ENCODE measurements at places on chromosomes 4 and X.
A peak's percentile ranks its signal among the peaks of the same experiment; 100 is the strongest.

DNA sequence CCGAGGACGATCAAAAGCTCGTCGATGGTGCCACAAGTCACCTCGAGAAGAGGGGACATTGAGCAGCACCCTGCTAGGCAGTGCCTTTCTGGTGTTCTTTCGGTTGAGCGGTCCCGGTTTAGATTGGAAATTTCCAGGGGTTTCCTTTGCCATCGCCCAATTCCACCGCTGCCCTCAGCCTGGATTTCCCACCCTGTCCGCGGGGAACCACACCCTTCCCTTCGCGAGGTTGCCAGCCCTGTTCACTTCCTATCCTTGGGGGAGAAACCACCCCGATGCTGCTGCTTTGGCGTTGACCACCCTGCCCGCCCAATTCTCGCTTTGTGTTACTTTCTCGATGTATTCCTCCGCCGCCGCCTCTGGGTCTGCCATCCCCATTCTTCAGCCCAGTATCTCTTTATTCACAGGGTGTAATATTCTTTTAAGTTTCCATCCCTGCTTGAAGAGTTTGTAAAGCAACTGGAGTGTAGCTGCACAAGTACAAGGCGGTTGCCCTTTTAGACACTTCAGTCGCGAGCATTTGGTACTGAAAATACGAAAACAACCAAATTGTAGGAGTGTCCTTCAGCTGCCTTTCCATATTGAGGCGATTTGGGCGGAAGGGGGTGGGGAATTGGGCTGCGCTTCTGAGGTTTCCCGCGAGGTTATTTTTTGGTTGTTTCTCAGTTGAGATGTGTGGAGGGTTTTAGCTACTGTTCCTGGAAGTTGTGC lies 1.1 kb downstream of the OGT start:
- DNase-seq = peak; percentile 80

DNA sequence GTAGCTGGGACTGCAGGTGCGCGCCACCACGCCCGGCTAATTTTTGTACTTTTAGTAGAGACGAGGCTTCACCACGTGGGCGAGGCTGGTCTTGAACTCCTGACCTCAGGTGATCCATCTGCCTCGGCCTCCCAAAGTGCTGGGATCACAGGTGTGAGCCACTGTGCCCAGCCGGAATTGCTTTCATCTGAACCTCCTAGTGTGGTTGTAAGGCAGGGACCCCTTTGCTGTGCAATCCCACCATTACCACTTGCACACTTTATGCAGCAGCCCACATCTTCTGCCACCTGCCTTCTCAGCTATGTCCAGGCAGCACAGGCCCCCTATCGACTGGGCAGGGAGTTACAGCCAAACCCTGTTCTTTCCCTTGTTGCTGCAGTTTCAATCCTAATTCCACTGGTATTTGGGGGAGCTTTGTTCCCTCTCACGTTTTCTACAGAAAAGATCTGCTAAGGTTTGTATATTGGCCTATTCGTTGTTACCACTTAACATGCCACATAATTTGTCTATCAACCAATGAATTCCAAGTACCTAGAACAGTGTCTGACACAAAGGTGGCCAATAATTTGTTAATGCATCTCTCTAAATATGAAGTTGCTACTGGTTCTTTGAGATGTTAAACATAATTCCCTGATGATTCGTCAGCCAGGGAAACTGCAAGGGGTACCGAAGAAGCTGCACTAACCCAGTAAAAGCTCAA lies 6.5 kb downstream of the RPL39 start:
- DNase-seq = peak; percentile 83

GRCh38 chrX:124497386-124497785 lies 151.0 kb downstream of the SH2D1A start:
- DNase-seq = no peak

DNA sequence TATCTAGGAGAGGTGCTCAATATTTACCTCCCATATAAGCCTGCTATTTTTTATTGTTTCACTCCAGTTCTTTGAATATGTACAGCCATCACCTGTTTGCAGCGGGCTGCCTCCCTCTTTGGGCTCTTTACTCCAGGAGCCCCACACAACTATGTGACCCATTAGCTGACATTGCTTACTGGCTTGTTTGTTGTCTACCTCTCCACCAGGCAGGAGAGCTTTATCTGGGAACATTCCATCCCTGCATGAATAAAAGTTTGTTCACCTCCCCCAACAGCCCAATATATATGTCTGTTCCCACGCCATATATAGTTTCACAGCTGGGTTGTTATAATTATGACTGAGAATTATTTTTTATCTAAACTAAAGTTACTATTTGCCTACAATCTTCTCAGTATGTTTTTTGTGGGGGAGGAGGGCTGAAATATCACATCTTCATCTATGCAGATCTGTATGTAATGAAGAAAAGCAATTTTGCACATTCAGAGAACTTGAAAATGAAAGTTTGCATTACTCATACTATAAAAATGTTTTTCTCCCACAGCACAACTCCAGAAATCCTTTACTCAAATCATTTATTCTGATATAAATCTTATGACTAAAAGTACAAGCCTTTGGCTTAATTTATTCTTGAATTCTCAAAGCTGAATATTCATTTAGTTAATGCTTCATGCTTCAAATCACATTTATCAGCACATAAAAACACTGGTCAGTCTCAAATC lies 61.2 kb upstream of the DAPP1 start:
- no peak for DNase-seq

- no peak for DNase-seq
Measured at GRCh38 chr4:85448906-85449890, 25.8 kb upstream of the ARHGAP24 start.

GRCh38 chr4:5746829-5747737 lies 36.1 kb downstream of the EVC start:
- no peak for DNase-seq

DNA sequence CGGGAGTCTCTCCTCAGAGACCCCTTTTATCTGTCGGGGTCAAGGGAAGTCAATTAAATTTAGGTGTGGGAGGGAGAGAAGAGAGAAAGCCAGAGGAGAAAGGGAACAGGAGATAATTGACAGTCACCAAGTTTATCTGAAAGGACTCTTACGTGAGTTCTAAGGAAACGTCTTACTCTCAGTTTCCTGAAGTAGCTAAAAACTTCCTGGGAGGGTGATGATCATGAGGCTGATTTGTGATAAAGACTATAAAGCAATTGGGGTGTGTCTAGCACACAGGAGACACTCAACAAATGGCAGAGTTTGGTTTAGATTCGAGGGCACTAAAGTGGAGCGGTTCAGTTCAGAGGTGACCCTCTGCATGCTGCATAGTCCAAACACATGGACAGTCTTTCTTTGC lies 254.1 kb downstream of the FBXW7 start:
- no peak for DNase-seq

- no peak for DNase-seq
Measured at GRCh38 chr4:54986095-54986846, 139.1 kb downstream of the KDR start.

DNA sequence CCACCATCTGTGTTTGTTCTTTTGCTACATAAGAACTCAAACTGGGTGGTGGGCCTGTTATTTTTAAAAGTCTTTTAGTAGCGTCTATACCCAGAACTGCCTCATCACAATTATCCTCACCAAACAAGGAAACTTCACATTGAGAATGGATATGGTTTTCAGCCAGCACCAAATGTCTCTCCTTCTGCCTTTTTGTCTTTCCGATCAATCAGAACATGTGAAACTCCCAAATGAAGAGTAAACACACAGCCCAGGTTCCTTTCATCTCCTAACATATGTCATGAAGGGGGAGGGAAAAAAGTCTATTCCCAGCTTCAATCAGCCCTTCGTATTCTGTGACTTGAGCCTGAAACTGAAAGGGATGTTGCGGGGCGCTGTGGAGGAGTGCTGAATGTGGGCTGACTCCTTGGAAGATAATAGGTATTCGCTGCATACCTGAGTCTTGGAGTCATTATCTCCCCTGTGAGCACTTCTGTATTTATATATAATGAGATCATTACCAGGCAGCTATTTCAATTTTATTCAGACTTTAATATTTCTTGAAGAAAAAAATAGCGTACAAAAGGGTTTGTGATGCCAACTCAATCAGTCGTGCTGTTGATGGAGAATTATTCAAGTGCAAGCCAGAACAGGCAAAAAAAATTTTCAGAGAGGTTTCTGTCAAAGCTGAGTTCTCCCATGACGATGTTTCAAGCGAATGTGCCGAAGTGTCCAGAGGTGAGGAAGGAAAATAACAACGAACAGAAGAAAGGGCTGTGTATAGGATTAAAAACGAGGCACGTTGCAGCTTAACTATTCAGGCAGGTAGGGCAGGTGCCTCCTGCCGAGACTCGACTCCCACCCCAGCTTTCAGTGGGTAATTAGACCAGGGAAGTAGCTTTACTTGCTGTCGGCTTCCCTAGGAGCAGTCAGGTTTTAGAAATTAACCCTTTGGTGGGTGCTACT lies 163.9 kb upstream of the NOCT start:
- DNase-seq = no peak

DNA sequence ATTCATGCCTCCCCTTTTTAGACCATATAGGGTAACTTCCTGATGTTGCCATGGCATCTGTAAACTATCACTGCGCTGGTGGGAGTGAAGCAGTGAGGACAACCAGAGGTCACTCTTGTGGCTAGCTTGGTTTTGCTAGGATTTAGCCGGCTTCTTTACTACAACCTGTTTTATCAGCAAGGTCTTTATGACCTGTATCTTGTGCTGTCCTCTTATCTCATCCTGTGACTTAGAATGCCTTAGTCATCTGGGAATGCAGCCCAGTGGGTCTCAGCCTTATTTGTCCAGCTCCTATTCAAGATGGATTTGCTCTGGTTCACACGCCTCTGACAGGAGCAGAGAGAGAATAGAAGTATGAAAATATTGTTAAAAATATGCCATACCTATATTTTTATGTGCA lies 355.7 kb downstream of the ADGRL3 start:
- no peak for DNase-seq

DNA sequence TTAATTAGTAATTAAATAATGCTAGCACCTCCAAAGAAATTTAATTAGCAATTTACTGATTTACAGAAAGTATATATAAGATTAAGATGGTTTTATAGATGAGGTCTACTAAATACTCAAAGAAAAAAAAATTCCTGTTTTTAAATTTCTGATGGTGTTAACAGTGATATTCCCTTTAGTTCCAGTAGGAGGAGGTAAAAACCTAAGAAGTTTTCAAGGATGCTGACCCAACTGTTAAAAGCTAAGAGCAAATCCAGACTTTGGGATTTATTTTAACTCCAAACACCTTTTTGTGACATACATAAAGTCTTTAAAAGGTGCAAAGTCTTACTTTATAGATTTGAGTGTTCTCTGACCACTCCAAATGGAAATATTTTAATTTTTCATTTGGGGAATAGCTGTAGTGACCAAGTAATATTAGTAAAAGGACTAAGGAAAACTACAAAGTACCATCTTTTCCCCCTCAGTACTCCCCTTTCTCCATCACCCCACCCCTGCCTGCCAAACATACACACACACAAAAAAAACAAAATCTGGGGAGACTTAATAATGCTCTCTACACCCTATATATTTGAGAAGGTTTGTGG lies 34.2 kb upstream of the CSN1S1 start:
- DNase-seq = peak; percentile 14

DNA sequence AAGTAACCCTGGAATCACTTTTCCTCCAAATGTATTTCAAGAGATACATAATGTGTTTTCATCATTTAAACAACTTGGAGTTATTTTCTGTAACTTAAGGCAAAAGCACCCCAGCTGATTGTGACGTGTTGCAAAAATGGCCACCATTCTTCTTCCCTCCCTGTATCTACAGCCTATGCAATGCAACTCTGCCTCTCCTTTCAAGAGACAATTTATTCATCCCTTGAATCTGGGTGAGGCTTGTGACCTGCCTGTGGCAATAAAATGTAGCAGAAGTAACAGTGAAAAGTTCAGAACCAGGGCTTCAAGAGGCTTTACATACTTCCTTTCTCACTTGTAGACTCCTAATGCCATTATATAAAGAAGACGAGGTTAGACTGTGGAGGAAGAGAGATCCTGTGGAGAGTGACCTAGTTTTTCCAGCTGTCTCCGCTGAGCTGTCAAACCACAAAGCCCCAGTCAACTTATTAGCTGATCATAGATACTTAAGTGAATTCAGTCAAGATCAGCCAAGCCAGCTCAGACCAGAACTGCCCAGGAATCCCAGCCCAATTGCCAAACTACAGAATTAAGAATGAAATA lies 81.0 kb upstream of the KLF3 start:
- DNase-seq = peak; percentile 55

DNA sequence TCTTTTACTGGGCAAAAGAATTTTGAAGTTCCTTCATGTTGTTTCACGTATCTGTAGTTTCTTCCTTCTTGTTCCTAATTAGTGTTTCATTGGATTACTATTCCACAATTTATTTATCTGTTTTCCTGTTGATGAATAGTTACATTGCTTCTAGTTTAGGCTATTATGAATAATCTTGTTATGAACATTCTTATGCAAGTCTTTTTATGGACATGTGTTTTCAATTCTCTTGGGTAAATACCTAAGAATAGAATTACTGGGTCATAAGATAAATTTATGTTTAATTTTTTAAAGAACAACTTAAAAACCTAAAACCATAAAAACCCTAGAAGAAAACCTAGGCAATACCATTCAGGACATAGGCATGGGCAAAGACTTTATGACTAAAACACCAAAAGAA lies 70.9 kb upstream of the RXFP1 start:
- no peak for DNase-seq

DNA sequence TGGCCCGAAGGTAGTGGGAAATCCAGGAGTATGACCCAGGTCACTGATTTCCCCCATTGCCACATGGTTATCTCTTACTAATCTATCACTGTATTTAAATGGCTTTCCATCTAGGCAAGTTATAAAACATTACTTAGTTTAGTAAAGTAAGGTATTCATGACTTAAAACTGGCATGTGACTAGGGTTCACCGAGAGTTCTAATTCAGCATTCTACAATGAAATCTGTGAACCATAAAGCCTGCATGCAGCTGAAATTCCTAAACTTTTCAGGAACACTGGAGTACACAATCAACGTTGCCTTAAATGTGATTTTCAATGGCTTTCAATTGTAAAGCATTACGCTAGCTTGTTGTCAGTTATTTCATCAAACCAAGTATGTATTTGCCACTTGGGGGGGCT lies 22.7 kb upstream of the PRPS2 start:
- no peak for DNase-seq

DNA sequence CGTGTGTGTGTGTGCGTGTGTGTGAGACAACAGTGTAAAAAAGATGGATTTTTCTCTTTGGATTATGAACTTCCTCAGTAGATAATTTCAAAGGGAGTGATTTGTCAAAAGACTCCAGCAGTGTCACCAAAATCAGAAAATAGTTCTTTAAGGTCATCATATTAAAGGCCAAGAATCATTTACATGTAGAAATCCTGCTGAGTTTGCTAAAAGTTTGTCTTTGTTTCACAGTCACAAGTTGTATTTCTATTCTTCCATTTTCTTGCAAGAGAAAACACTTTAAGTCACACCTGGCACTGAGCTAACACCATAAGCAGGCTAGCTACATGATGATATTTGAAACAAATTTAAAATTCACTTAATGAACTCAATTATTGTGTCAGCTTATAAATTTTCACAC lies 222.7 kb downstream of the PACRGL start:
- no peak for DNase-seq

DNA sequence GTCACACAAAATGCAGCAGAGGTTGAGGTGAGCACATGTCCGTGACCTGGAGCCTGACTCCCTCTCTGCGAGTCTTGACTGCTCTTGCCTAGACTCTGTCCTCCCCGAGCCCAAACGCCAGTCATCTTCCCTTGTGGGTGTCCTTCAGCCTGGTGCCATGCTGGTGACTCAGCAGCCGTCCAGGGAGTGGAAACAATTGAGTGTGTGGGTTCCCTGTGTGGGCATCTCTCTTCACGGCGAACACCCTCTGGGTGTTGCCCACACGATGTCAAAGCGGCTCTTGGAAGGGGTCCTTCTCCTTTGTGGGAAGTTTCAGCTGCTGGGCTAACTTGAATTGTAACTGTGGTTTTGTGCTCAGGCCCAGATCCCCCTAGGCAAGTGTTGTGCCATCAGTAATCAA lies 17.5 kb upstream of the MSANTD1 start:
- no peak for DNase-seq

GRCh38 chr4:34972189-34972588 lies 1272.1 kb downstream of the ARAP2 start:
- DNase-seq = no peak
